ENCODE measurements at places on chromosomes 4 and X. TPM values are rescaled to one million over a fixed set of nuclear protein-coding genes. Genes with fewer than 3 reads are reported as not detected.

Gene KLHL13
- not detected for total RNA-seq

Gene HPF1
- 17.9 TPM for total RNA-seq

Gene SLC34A2
- not detected for total RNA-seq

Gene KCTD8
- not detected for total RNA-seq

Gene CCDC149
- not detected for total RNA-seq

Gene DGKK
- total RNA-seq: not detected

Gene SLC2A9
- 1.1 TPM for total RNA-seq

Gene PNMA5
- 0.27 TPM for total RNA-seq

Gene AREG
- 2.2 TPM for total RNA-seq

Gene PCDH10
- not detected for total RNA-seq

Gene POF1B
- total RNA-seq: 1.3 TPM

Gene JCHAIN
- 47.0 TPM for total RNA-seq

Gene POU4F2
- not detected for total RNA-seq

Gene SLC4A4
- not detected for total RNA-seq

Gene ADGRA3
- not detected for total RNA-seq

Gene EDNRA
- total RNA-seq: not detected

Gene TMEM255A
- total RNA-seq: 0.18 TPM

Gene UGT8
- 20.0 TPM for total RNA-seq

Gene ABCG2
- total RNA-seq: 0.20 TPM

Gene AFP
- not detected for total RNA-seq

Gene GAGE1
- total RNA-seq: not detected

Gene GYPB
- not detected for total RNA-seq

Gene P2RY4
- 0.44 TPM for total RNA-seq

Gene SPIN4
- 2.4 TPM for total RNA-seq
